Bone marrow (tissue), 2 donors: ENCODE measurements at places on chromosomes 4 and X.

DNA sequence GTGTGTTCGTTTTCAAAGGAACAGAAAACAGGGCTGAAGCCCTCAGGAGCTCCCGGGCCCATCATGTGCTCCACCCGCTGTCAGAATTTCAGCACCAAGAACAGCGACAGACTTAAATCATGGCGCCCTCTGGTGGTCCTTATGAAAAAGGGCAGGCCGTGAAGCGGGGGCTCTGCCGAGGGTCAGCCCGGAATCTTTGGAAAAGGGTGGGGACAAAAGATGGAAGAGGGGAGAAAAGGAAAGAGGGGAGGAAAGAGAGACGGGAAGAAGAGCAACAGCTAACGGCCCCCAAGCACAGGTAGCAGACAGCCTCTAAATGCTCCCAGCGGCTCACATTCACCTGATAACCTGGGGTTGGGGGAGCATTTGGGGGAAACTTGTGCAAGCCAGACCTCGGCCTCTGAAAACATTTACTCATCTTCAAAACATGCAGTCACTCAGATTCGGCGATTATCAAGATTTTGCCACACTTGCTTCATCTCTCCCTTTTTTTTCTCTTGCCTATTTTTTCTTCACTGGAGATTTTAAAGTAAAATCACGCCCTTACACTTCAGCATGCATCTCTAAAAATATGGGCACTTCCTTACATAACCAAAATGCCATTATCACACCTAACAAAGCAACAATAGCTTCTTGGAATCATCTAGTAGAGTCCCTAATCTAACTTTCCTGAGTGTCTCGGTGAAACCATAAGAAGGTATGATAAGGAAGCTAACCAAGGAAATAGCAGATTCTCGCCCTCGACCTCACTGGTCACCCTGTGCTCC, 28.1 kb upstream of the MAN2B2 start:
- peak; percentile 33 for DNase-seq

DNA sequence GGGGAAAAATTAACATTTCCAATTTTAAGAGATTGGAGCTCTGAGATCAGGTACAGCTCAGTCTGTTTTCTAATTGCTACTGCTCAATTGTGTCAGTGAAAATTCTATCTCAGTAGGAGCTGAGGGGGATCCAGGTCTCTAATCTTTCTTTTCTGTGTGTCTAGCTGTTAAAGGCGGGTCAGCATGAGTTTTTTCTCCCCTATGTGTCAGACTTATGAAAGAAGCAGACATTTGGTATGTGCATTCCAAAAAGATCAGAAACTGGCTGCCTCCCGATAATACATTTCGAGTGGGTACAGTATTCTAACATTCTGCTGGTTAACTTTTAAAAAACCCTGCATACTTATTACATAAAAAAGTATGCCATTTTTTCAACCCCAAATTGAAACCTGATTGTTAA, 72.4 kb downstream of the PCDH7 start:
- no peak for DNase-seq

GRCh38 chrX:114800719-114801118, 216.7 kb downstream of the IL13RA2 start:
- no peak for DNase-seq

- no peak for DNase-seq
These were observed 67.7 kb upstream of the PGRMC2 start for GRCh38 chr4:128355305-128355704.

DNA sequence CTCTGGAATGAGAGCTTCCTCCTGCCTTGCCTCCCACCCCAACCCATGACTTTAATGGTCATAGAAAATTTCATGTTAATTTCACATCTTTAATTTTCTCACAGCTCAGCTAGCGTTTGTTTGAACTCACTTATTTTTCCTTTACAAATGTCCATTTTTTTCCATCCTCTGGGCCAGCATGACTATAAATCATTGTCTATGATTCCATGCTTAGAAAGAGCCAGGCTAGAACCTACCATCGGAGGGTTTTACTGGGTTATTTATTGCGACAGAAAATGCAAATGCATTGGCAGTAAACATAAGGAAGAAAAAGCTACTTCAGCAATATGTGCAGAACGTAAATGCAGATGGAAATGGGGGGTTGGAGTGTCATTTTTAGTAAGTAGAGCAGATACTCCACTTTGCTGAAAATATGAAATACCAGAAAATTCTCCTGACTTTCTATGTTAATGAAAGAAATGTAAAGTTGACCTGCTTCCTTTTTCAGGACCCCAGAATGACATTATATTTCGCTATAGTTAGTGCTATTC, 37.1 kb downstream of the LGI2 start:
- no peak for DNase-seq

GRCh38 chr4:7166981-7167700, 25.2 kb upstream of the SORCS2 start:
- no peak for DNase-seq

GRCh38 chr4:150385606-150386005, 196.3 kb upstream of the MAB21L2 start:
- no peak for DNase-seq

DNA sequence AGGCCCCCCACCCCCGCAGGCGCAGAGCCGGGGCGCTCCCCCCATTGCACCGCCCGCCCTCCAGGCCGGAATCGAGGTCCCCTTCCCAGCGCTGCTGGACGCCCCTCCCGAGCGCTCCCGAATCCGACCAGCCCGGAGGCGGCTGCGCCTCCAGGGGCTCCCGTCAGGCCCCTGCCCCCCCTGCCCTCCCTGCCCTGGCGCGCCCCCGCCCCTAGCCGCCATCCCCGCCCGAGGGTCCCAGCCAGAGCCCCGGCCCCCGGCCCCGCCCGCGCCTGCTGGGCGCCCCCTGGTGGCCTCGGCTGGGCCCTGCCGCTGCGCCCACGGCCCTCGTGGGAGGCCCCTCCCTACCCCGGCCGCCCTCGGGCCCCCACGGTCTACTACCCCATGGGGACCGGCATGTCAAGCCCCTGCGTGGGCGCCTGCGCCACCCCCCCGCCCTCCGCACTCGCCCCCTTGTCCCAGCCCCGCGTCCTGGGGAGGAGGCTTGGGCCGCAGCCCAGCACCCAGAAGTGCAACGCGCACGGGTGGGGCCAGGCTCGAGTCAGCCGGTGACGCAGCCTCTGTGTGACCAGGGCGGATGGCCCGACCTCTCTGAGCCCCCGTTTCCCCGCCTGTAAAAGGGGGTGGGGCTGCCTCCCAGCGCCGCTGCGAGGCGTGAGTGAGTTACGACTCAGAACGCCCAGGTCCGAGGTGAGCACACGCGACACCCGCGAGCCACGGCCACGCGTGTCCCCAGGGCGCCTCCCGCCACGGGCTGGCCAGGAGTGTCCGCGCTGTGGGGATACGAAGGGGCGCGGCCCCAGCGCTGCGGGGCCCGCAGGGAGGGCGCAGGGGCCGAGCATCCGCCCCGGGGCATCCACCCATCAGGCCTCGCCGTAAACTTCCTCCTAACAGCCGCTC, 104.9 kb downstream of the FAM53A start:
- DNase-seq = no peak

DNA sequence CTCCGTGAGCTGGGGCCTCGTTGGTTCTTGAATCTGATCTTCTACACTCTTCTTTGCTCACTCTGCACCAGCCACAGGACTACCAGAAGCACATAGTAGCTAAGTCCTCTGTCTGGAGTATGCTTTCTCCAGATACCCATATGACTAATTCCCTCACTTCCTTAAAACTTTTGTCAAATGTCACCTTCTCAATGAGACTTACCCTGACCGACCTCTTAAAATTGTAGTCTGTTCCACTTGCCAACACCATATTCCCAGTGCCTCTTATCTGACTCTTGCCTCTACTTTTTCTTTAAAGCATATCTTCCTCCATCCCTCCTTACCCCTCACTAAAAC, 10.0 kb downstream of the PARM1 start:
- DNase-seq = no peak

DNA sequence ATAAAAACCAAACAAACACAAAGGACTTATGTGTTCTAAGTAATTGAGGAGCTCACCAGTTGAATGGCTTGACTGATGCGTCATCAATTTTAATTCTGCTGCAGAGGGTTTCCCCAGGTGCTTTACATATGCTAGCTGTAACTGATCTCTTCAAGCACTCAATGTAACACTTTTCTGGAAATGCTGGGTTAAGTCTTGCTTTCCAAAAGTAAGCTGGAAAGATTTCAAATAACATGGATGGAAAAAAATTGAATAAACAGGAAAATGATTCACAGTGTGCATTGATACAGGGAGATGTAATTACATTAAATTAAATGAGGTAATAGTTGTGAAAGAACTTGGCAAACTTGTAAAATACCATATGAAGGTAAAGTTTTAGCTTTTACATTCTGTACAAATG, 186.7 kb upstream of the WDFY3 start:
- DNase-seq = no peak

DNA sequence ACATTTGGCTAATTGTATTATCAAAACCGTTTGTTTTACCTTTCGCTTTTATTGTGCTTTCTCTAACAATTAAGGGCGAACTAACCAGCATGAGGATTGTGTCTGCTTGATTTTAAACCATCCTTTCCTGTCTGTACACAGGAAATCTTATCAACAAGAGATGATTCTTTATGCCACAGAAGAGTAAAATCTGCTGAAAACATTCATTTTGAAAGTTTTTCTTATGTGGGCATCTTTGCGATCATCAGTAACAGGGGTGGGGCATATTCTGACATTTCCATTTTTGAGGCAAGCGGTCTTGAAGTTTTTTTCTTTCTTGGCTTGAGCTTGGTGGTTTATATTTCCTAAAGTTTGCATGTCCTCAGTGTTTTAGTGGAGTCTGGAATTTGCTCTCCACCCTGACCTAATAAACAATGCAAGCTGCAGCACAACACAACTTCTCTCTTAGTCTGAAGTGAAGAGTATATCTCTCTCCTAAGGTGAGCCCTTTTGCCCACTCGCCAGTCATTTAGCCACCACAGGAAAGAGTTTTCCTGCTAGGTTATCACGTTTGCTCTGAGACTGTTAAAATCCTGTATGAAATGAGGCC, 26.6 kb downstream of the NFKB1 start:
- DNase-seq = no peak

DNA sequence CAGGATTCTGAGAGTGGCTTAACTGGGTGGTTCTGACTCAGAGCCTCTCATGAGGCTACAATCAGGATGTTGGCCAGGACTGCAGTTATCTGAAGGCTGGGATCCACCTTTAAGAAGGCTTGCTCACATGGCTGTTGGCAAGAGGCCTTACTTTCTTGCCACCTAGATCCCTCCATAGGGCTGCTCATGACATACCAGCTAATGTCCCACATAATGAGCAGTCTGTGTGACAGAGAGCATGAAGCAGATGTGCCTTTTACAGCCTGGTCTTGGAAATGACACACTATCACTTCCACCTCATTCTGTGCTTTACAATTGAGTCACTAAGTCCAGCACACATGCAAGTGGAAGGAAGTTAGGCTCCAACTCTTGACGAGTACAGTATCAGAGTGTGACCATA, 4.3 kb upstream of the RBM3 start:
- peak; percentile 77 for DNase-seq

DNA sequence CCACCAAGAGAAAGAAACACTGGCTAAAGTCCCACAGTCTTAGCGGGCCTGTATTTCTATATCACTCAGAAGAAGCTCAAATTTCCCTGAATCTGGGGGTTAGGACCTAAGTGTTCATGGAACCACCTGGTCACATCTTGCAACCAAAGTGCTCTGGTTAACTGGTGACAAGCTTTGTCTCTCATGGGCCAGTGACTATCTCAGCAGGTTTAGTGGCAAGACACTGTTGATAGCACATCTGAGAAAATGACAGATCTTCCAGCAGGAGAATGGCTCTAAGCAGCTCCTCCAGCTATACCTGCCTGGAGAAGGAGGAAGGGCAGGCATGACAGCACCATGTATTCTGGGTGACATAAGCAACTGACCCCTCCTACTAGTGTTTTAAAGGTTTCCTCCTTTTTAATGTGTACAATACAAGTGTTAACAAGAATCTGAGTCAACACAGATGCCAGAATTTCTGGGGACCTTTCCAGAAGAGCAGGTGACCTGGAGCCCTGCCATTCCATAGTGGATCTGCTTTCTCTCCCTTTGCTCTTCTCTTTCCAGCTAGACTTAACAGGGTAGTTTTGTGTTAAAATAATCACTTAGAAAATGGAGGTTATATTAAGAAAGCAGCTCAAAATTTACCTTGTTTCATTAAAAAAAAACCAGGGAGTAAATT, 17.3 kb upstream of the QRFPR start:
- no peak for DNase-seq

DNA sequence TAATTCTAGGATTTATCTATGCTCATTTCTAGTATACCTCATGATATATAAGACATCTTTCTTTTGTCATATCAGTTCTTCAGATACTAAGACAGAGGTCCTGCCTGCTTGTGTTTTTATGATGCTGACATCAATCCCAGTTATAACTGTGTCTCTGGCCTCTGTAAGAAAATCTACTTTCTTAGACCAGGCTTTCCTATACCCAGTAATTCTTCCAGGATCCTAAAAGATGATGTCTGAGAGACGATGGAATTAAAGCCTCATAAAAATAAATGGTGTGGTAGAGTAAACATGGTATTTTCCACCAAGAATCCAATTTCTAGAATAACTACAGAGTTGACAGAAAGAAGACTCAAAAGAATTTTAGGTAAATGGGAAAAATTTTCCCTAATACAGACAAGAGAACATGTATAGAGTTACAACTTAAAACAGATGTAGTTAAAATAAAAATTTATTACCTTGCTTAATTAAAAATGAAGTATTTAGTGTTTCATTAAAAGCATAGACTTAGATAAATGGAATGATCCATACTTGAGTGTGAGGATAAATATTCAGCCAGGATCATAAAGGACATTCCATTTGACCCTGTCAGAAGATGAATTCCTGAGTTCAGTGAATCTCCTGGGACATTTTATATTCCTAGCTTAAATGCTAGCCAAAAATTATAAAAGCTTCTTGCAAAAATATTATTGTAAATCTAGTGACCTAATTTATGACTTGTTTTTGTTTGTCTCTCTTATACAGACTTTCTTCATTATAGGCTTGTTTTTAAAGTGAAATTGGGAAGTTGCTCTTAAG, 137.4 kb downstream of the PDLIM5 start:
- DNase-seq = no peak

- no peak for DNase-seq
These were observed 39.1 kb downstream of the FUNDC1 start for GRCh38 chrX:44503560-44503959.

DNA sequence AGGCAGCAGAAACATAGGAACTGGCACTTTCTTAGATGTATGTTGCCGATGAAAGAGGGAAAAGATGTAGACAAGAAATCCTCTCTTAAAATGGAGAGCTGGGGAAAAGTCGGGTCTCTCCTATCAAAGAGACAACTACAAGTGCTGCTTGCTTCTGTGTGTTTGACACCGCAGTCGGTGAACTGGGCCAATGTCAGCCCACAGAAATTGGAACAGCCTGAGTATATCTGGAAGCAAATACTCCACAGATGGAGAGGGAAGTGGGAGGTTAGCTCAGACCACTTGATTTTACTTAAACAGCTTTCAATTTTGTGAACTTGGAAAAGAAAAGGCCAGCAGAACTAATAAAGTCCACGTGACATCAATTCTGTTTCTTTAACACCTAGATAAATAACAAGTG, 230.9 kb upstream of the FAT1 start:
- no peak for DNase-seq
